ENCODE measurements at places on chromosomes 5 and 9.

GRCh38 chr5:92640340-92640739, 940.7 kb downstream of the NR2F1-AS1 start:
- no peak for DNase-seq

- DNase-seq: no peak
Measured at GRCh38 chr5:151153300-151153699, 4.3 kb downstream of the ANXA6 start.

DNA sequence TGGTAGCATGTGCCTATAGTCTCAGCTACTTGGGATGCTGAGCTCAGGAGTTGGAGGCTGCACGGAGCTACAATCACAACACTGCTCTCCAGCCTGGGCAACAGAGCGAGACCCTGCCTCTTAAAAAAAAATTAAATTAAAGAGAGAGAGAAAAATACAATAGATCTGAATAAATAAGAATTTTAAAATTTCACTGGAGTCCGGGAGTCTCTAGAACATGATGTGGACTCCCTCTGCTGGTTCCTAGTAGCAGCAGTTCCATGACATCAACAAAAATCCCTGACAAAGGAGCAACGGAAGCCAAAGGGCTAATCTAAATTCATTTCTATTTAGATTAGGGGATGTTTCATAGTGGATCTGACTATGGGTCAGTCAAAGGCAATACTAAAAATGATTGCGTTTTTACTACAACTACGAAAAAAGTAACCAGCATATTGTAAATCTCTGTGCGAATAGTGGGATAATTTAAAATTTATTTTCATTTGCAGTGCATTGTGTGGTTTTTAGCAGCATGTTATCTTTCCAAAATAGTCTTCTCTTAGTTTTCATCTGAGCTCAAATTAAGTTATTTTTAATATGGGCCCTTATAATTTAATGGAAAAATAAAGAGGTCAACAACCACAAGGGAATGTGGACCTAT, 6.7 kb downstream of the INIP start:
- no peak for DNase-seq

GRCh38 chr9:109013679-109014607, 644 bp upstream of the CTNNAL1 start:
- peak; percentile 77 for DNase-seq

- DNase-seq: no peak
Measured at GRCh38 chr5:105934171-105934570, 1736.6 kb downstream of the EFNA5 start.

- DNase-seq: no peak
Measured at GRCh38 chr5:73940801-73941200, 314.8 kb downstream of the ARHGEF28 start.

GRCh38 chr5:120140501-120140900, 323.6 kb upstream of the PRR16 start:
- DNase-seq: no peak

DNA sequence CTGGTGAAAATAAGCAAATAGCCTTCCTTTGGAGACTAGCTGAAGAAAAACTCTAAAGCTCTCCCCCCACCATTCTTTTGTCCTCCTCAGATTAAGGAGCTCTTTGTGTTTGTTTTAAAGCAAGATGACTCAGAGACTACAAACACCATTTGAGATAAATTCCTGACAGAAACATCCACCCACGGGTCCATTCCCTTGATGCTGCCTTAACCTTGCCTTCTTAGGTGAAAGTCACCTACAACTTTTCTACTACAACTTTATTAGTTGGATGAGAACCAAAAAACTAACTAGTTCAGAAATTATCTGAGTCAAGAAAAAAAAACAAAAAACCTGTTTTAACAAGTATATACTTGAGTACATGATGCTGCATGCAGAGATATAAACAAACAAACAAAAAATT, 831.1 kb downstream of the NR2F1-AS1 start:
- DNase-seq: peak; percentile 55

- DNase-seq: no peak
Measured at GRCh38 chr5:100904259-100904861, 1.3 kb upstream of the ST8SIA4 start.

DNA sequence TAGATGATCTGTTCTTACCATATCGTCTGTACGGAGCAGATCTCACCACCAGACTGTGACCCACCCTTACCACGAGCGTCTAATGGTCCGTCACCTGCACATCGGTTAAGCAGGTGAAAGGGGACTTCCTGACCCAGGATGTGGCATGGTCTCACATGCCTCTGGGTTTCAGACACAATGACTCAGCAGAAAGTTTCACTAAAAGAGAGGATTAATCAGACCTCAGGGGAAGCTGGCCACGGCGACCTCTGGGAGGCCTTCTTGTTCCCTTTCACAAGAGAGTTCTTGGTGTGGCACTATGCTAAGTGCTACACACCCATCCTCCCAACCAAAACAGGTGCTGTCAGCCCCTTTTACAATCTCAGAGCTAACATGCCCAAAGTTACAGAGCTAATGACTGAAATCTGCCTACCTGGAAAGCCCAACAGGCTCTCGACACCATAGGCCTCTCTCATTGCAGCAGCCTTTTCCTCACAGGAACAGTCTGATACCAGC, 41.6 kb downstream of the ADAMTS12 start:
- DNase-seq: peak; percentile 24

GRCh38 chr5:140207250-140207964, 32.4 kb downstream of the CYSTM1 start:
- no peak for DNase-seq

DNA sequence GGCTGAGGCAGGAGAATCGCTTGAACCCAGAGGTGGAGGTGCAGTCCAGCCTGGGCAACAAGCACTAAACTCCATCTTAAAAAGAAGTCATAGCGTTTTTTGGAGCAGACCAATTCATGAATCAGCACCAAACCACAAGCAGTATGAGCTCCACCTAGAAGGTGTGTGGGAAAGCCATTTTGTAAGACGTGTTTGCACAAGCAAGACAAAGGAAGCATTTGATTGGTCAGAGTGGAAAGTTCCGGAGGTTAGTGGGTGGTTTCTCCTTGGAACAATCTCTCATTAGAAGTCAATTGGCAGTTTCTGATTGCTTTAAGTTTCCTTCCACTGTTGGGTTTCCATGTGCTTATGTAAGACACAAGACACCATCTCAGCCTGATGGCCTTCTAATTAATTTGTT, 5.0 kb downstream of the SRD5A1 start:
- no peak for DNase-seq

- DNase-seq: no peak
Measured at GRCh38 chr5:135075621-135076020, 41.6 kb upstream of the PITX1 start.

GRCh38 chr9:759541-759940, 82.0 kb upstream of the DMRT1 start:
- no peak for DNase-seq

- DNase-seq: no peak
Measured at GRCh38 chr5:161406880-161407279, 139.6 kb downstream of the GABRB2 start.

GRCh38 chr9:20476912-20477521, 145.3 kb downstream of the MLLT3 start:
- DNase-seq: no peak

DNA sequence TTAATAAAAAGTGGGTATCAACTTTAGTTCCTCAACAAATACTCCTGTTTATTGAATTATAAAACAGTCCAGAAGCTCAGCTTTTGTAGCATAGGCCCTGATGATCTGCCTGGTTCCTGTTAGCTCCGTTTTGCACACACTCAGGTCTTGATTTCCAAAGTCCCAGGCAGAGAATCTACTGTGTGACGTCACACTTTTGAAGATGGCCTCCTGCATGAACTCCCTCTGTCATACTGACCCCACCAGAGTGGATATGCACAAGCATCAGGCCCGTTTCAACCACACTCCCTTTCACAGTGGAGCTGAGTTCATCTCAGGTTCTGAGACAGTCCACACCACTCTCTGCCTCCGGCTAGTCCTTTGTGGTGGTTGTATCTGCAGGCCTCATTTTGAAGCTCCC, 353.1 kb downstream of the PTPRD start:
- DNase-seq: no peak

DNA sequence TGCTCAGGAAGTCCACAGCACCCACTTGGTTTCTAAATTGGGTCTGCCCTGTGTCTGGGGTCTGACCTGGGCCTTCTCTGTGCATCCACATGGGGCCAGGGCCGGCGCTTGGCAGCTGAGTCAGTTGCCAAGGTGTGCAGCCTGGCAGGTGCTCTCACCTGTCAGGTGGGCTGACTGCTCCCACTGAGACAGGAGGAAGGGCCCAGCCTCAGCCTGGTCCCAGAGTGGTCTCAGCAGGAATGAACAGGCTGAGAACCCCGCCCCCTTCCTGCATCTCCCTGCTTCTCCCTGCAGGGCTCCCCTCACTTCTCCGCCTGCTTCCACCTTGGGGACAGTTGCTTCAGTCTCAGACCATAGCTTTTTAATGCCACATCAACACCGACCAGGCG, 60.5 kb downstream of the BARX1 start:
- DNase-seq: no peak

Data from NCI-H226 (cell line).